ENCODE measurements at places on chromosomes 11 and 22.

GRCh38 chr11:1826552-1827094 lies 8.2 kb upstream of the SYT8 start:
- DNase-seq, result no peak

GRCh38 chr11:86152006-86152862 lies 83.3 kb upstream of the PICALM start:
- DNase-seq, result no peak

DNA sequence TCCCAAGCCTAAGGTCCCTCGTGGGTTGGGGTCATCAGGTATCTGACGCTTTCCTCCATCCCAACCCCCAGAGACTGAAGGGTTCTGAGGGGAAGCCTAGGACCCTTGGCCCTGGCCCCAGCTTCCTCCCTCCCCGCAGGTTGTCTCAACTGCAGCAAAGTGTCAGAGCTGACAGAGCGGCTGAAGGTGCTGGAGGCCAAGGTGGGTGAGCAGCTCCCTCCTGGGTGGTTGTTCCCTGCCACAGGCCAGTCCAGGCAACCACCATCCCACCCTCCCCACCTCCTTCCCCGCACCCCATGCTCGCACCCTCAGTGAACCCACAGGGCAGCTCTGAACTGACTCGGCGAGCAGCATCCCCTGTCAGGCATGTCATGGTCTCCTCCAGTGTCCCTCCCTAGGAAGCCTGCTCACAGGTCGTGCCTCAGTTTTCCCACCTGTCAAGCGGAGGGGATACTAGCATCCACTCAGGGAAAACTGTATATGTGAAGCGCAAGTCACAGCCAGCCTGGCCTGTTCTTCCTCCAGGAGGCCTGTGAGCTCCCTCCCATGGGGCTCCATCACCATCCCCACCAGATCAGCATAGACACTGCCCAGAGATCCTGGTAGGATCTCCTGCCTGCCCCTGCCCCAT lies 20.8 kb downstream of the EMID1 start:
- no peak for DNase-seq

DNA sequence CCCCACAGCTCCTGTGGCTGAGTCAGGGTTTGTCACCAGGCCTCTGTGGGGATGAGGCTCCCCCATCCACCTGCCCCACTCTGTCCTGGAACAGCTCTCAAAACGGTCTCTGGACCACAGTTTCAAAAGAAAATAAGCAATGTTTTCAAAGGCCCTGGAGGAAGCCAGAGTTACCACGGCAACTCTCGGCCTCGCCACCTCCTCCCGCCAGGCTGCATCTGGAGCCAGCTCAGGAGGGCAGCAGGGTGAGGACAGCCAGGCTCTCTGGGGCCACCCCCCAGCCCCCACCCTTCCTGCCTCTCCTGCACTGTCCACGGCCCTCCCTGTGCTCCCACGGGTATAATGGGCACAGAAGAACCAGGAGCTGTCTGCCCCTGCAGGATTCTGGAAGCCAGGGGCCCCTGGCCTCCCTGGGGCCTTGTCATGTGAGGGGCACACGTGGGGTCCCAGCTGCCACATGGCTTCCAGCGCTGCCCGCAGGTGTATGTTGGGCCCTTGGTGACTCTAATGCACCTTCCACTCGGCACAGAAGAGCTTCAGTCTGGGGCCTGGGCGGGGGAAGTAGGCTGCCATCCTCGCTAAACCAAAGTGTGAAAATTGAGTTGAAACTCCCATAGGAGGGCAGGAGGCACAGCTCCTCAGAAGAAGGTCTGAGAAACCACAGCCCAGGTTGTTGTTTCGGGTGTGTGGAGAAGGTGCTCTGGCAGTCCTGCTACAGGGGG lies 10.3 kb downstream of the CD81 start:
- no peak for DNase-seq

GRCh38 chr22:28179392-28179791 lies 260.3 kb upstream of the PITPNB start:
- DNase-seq, result no peak

DNA sequence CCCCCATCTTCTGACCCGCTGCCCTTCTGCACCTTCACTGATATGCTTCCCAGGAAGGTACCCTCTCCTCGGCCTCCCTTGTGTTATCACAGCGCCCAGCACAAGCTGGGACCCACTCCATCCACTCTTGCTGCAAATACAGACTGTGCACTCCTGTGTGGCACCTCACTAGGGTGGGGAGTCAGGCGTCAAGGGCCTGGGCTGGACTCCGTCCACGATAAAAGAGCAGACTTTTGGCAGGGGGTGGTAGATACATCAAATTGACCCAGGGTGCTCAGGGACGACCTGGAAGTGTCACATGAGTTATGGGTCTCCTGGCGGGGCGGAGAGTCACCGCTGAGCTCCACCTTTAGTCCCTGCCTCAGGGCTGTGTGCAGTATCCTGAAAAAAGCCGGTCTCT lies 908 bp downstream of the TRPM5 start:
- no peak for DNase-seq

GRCh38 chr11:72352859-72353551 lies 81.3 kb downstream of the CLPB start:
- DNase-seq, result no peak

DNA sequence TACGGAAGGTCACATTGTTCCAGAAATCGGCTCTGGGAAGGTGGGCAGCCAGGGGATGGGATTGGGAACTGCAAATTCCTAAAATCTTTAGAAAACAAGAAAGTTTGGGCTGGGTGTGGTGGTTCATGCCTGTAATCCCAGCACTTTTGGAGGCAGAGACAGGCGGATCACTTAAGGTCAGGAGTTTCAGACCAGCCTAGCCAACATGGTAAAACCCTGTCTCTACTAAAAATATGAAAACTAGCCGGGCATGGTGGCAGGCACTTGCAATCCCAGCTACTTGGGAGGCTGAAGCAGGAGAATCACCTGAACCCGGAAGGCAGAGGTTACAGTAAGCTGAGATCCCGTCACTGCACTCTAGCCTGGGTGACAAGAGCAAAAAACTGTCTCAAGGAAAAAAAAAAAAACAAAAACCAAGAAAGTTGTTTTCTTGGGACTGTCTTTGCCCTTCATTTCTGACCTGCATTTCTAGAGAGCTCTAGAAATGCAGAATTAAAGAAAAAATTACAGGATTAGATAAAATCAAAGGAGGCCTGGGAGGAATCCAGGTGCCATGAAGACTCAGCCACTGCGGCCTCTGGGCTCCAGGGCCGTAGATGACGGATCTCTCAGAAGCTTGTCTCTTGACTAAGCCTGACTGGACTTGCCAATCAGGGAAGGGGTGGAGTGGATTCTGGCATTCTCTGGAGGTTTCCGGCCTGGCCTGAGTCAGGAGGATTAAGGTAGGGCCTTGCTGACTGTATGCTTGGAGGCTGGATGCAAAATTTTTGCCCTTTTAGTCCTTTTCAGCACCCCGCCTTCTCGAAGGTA lies 5.3 kb upstream of the MALAT1 start:
- DNase-seq, result no peak

DNA sequence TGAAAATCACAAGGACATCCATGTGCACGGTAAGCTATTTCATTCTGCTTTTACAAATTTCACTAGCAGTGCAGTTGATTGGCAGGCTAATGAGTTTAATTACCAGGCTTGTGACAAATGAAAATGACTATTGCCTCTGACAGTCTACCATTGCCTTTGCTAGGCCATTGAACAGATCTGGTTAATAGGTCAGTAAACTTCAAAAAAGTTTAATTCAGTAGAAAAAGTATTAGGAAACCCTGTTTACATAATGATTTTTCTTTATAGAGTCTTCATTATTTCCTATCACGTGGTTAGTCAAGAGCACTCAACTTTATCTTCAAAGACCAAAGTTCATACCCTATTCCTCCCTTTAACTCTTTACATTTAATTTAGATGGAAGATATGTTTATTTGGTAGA lies 77.0 kb downstream of the PRMT3 start:
- DNase-seq, result no peak

- no peak for DNase-seq
Measured at GRCh38 chr11:112972399-112973145, 11.4 kb downstream of the NCAM1 start.

DNA sequence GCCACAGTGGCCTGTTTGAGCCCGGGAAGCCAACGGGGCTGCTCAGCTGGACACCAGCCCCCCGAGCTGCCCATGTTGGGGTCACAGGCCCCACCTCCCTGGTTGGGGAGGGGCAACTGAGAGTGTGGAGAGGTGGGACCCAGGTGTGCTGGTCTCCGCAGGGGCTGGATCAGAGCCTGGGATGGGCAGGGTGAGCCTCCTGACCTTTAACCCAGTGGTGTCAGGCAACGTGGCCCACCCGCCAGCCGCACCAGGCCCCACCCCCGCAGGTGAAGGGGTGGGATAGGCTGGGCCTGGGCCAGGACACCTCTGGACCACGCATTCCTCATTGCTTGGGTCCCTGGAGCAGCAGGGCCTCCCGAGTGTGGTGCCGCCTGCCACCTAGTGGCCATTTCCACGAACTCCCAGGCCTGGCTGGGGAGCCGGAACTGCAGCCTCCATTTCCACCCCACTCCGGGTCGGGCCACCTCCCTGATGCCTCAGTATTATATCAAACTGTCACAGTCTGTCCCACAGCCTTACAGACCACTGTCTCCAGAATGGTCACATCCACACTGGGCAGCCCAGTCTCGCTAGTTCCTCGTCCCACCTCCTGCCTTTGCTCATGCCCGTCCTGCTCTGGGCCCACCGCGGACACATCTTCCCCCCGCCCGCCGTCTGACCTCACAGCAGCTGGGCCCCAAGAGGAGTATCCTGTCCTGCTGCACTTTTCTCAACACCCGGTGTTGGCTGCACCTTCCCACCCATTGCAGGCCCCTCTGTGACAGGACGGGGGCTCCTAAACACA lies 13.3 kb upstream of the PPP6R3 start:
- DNase-seq, result no peak

DNA sequence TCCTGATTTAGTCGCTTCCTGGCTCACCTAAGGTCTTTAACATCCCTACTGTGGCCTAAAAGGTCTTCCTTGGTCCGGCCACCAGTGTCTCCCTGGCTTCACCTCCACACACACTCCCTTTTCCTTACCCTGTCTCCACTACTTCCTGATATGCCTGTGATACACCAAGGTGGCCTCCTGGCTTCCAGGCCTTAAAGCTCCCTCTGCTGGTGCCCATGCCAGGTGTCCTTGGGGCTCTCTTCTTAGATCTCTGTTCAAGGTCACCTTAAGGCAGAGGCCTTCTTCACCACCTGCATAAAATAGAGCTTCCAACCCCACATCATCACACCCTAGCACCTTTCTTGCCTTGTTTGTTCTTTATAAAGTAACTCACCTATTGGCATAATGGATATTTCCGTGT lies 787.7 kb downstream of the NTM start:
- DNase-seq, result peak; percentile 49

GRCh38 chr11:64848826-64849597 lies 4.6 kb upstream of the CDC42BPG start:
- DNase-seq, result no peak

DNA sequence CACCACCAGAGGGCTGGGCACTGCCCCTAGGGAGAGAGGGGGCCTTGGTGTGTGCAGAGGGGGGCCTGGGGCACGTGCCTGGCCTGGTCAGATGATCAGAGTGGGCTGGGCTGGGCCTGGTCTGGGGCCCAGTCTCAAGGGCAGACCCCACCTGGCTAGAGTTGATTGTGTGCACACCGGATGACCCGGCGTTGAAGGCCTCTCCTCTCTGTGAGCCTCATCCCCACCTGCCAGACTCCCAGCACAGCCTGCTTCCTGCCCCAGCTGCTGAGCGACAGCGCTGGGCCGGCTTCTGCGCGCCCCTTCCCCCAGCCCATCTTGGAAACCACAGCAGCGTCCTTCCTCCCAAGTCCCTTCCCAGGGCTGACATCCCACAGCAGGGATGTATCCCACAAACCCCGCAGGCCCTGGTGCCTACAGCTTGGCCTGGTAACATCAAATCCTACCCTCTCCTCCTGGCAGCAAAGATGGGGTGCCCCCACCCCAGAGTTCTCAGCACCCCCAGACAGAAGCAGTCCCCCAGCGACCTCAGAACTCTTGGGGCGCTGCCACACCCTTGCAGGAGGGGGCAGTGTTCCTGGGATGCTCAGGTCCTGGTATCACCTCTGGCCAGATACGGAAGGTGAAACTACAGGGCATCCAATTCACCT lies 11.0 kb upstream of the TSSC4 start:
- DNase-seq, result peak; percentile 18

GRCh38 chr22:50686794-50687193 lies 14.2 kb downstream of the SHANK3 start:
- DNase-seq, result no peak

- DNase-seq, result no peak
Measured at GRCh38 chr11:88041679-88042078, 133.6 kb downstream of the RAB38 start.

DNA sequence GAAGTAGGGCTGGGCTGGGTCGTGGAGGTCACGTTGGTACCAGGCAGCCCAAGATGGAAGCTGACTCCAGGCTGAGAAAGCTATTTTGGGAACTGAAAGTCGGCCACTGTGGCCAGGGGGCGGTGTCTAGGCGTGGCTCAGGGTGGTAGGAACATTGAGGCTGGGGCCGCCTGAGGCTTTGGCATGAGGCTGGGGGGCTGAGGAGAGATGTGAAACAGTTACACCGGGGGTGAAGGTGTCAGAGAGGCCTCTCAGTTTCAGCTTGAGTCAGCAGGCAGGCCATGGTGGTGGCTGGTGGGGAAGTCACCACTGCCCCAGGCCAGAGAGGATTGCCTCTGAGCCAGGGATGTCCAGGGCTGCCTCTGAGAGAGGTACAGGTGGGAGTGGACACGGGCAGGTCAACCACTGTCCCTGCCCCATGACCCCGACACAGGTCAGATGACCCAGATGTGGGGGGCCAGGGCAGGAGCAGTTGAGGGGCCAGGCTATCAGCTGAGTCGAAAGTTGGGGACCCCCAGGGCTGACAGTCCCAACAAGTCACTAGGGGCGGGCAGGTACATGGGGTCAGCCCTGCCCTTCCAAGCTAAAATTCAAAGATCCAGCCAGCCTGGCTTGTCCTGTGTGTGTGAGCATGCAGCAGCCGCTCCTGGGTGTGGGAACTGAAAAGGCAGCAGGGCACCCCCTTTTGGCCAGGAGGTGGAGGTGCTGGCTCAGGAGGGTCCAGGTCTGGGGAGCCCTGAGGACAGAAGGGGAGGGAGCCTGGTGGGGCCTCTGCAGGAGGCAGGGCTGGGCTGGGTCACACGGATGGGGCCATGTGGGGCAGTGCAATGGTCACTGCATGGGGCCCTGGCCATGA lies 7.2 kb downstream of the KCNK7 start:
- no peak for DNase-seq

GRCh38 chr11:65224930-65225278 lies 36.9 kb upstream of the POLA2 start:
- DNase-seq, result no peak

- DNase-seq, result no peak
Measured at GRCh38 chr22:29308791-29309262, 2.4 kb downstream of the GAS2L1 start.
